ENCODE measurements at places on chromosomes 7 and 10.

GRCh38 chr10:96577069-96577468, 9.7 kb downstream of the TM9SF3 start:
- no peak for DNase-seq

DNA sequence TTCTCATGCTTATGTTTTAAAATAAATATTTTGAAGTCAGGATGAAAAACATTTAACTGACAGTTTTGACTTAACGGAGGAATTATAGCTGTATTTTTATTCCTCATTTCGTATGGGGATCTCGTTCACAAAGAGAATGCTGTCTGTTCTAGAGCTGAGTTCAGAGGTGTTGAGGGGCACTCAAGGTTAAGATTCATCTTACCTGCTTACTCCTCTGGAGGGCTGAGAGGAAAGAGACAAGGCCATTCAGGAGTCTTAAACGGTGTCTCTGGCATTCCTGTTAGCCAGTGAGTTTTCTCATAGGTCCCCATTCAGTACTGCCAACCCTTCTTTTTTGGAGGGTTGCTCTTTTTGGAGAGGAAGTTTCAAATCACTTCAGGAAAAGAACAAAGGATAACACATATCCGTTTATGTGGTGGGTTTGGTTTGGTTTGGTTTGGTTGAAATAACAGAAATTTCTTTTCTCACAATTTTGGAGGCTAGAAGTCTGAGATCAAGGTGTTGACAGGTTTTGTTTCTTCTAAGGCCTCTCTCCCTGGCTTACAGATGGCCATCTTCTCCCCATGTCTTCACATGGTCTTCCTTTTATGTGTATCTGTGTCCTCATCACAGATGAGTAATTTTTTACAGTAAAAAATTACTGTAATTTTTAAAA, 23.1 kb downstream of the CALHM2 start:
- DNase-seq, result no peak

GRCh38 chr10:14093730-14094484, 236.8 kb downstream of the FRMD4A start:
- DNase-seq, result peak; percentile 57

GRCh38 chr7:78103475-78103874, 304.9 kb downstream of the PHTF2 start:
- no peak for DNase-seq

- no peak for DNase-seq
Measured at GRCh38 chr10:27359792-27360355, 119.3 kb upstream of the ACBD5 start.

DNA sequence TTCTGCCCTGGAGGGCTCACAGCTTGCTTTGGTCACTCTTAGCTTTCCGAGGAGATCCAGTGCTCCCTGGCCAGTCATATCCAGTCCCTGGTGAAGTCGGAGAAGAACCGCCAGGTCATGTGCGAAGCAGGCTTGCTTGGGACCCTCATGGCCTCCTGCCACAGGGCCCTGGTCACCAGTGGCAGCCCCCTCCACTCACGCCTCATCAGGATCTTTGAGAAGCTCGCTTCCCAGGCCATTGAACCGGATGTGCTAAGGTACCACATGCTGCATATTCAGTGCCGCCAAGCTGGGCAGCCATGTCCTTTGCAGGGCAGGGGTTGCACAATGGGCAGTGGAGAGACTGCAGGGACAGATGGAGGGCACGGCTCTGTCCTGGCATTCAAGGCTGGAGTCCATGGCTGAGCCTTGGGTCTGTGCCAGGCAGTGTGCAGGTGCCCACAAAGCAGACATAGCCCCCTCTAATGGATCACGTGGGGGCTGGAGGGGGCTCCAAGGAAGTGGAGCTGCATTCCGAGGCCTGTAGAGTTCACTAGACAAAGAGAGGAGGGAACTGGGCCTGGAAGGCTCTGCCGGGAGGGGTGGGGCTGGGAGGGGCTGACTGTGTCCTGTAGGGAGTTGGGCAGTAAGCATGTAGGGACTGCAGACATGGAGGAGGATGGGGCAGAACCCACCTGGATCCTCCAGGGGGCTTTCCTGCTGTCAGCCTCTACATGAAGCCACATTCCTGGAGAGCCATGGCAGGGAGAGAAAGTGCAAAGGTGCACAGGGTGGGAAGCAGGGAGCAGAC, 89.9 kb downstream of the WDFY4 start:
- no peak for DNase-seq

- DNase-seq, result peak; percentile 11
Measured at GRCh38 chr7:18064242-18064838, 36.7 kb upstream of the PRPS1L1 start.

- no peak for DNase-seq
Measured at GRCh38 chr7:142997456-142997989, 29.4 kb downstream of the OR9A2 start.

DNA sequence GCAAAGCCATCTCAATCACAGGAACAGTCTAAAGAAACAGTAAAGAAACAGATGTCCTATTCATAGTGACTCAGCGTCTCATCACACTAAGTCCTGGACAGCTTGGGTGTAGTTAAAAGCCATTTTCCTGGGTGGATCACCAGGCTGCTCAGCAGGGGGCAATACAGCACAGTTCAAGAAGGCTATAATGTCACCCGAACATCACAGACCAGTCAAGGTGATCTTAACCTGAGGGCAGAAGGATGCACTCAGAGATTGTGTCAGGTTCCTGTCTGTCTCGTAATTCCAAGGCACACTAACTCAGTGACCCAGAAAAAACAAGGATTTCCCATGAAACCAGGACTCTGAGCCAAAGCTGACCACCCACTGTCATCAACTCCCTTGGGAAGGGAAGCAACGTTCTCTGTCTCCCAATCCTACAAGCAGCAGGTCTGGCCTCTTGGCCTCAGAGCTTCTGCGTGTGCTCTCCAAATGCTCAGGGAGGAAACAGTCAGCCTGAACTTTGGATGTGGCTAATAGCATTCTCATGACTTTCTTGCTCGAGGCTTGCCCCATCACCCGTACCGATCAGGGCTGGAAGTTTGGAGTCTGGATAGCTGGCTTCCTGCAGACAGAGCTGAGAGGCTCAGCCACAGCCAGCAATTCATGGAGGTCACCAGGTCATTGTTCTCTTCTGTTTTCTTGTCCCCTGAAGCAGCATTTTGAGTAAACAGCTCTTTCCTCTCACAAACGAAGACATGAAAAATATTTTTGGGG, 90.4 kb upstream of the FAM171A1 start:
- DNase-seq, result peak; percentile 85

DNA sequence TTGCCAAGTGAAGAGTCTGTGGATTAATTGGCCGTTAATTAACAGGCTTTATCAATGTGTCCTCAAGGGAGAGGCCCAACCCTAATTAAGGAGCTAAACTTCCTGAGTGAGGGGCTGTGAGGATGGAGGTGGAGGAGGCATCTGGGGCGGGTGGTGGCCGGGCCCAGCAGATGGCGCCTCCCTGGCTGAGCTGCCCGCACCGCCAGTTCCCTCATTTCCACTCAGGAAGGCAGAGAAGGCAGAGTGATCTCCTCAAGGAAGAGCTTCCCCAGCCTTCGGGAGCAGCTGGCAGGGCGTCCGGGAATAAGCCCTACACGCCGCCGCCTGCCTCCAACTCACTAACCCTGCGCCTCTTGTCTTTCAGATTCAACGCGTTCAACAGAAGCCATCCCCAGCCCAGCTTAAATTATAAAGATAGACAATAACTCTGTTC, 112.2 kb downstream of the CYTH3 start:
- peak; percentile 81 for DNase-seq

GRCh38 chr10:7046615-7047014, 364.2 kb downstream of the SFMBT2 start:
- DNase-seq, result no peak

- DNase-seq, result no peak
Measured at GRCh38 chr10:76466836-76467503, 1035.5 kb downstream of the LRMDA start.

- no peak for DNase-seq
Measured at GRCh38 chr10:44820094-44820493, 91.0 kb upstream of the TMEM72 start.

GRCh38 chr7:1864161-1864940, 194.3 kb downstream of the ELFN1 start:
- DNase-seq, result no peak

- DNase-seq, result no peak
Measured at GRCh38 chr7:128939861-128940410, 2.2 kb downstream of the IRF5 start.

GRCh38 chr7:92634924-92635519, 44.8 kb upstream of the FAM133B start:
- peak; percentile 85 for DNase-seq

DNA sequence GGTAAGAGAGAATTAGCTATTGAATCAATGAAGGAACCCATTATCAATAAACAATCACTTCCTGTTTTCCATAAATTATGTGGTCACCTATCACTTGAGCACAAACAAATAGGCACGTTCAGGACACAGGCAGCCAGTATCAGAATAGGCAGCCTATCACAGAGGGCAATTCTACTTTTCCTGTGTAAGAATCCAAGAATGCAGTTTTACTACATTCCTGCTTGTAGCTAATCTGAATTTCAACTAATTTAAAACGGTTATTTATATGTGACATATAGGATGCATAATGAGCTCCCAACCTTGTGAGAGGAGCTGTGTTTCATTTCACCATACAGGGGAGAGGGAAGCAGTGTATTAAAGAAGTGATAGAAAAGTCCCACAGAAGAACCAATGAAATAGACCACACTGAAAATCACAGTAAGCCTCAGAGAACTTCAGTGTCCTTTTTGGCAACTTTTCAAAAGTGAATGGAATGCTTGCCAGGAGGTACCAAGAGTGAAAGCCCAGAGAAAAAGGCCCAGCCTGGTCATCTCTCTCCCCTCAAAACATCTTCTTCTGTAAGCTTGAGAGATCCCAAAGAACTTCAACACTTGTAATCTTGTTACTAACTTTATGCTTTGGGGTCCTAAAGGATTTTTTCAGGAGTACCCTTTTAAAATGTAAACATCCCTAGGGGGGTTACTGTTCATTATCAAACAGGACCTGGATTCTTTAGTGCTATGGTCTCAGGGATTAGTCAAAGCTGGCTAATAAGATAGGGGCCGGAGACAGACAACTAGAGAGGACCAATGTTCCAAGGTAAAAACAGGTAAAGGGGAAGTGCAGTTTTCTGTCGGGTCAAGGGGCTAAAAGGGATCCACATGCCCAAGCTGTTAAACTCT, 1.3 kb downstream of the IMMP2L start:
- DNase-seq, result peak; percentile 46

- peak; percentile 88 for DNase-seq
Measured at GRCh38 chr10:34172936-34173533, 642.1 kb downstream of the PARD3 start.

GRCh38 chr10:60572511-60573194, 183.0 kb upstream of the ANK3 start:
- DNase-seq, result peak; percentile 82

GRCh38 chr10:110876000-110876399, 4.3 kb downstream of the PDCD4 start:
- no peak for DNase-seq

DNA sequence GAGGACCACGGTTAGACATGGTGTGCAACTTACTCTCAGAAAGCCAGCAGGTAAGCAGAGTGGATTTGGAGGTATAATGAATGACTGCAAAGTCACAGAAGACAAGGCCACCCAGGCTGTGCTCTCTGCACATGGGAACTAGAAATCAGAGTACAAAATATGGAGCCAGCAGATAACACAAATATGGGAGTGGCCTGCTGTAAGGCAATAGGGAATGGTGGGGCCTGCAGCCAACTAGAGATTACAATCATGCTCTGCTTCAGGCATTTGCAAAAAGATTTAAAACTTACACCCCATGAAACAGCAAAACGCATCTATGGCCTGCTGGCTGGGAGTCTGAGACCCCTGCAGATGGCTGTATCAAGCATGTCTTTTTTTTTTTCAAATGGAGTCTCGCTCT, 47.0 kb downstream of the RGS10 start:
- no peak for DNase-seq

DNA sequence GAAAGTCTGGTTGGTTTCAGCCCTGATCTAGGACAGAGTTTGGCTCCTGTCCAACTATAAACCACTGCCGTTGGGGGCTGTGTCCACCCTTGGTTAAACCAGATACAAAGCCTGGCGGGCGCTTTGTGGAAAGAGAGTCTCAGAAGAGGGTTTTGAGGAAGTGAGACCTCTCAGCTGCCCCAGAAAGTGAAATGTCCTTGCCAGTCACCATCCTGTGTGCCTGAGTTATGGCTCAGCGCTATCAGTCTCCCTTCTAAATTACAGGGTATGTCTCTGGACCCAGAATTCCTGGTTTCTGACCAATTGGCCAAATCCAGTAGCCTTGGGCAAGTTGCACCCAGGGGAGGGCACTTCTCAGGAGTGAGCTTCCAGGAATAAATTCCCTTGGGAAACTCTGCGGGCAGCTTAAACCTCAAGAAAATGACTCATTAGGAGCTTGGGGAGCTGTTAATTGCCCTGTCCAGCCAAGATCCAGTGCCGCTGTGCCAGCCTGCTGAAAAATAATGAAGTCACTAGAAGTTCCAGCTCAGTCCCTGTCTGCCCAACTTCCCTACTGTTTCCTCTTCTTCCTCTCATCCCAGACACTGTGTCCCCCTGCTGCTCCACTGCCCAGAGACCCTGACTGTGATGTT, 66.7 kb upstream of the PDZD8 start:
- DNase-seq, result peak; percentile 96

DNA sequence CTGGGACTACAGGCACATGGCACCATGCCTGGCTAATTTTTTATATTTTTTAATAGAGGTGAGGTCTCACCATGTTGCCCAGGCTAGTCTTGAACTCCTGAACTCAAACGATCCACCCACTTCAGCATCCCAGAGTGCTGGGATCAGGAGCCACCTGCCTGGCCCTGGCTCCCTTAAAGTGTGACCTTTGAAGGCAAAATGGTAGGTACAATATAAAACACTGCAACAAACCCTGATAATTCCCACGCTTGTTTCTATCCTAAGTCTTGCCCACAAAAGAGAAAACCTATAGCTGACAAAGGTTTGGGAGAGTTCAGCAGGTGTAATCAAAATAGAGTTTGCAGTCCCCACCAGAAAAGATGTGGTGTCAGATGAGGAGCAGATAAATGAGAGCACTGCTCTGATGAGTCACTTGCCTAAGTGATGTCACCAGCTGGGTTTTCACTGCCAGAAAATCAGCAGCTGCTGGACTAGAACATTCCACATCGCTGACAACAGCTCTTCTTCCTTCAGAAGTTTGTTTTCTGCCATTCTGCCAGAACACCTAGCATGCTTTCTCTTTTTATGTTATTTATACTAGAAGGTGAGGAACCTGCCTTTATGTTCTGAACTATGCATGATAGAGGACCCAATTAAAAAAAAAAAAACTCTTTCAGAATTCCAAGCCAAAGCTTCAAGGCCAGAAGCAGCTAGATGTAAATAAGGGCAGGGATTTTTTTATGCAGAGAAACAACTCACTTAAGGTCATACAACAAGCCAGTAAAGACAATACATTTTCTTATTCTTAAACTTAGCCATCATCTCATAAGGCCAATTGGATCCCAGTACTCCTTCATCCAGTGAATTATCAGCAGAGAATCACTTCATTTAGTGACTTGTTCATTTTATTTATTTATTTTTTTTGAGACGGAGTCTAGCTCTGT, 18.0 kb downstream of the PURB start:
- DNase-seq, result peak; percentile 80
